ENCODE measurements at places on chromosomes 5 and 9.

- DNase-seq = no peak
These were observed 209.1 kb downstream of the MAPKAP1 start for GRCh38 chr9:125497906-125498305.

DNA sequence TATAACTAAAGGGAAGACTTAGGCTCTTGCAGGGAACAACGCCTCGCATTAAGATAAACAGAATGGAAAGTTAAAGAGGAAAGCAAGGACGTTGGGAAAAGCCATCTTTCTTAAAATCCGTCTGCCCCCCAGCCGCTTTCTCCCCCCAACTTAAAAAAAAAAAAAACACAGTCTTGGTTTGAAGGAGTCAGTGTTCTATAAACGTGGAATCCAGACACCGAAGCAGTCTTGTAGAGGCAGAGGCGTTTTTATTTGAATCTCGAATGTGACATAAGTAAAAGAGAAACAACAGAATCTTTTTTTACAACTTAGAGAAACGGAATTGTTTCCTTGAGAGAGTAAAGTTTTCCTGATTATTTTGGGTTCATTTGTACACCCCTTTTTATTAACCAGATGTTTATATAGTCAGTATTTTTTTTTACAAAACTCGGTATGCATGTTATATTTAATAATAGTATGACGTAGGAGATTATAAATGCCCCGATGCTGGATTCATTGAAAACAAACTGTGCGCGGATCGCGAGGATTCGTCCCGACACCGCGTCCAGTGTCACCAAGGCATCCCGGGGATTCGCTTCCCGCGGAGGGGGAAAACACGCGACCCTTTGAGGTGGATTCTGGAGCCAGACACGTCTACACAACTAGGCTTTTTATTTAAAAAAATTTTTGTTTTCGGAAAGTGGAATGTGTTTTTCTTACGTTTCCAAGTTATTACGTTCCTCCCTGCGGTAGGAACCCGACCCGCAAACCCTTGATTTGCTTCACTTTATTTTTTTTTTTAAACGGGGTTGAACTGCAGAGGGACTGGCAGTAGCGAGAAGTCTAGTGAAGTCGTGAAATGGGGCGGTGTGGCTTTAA, 6.7 kb downstream of the PTCH1 start:
- DNase-seq = no peak

DNA sequence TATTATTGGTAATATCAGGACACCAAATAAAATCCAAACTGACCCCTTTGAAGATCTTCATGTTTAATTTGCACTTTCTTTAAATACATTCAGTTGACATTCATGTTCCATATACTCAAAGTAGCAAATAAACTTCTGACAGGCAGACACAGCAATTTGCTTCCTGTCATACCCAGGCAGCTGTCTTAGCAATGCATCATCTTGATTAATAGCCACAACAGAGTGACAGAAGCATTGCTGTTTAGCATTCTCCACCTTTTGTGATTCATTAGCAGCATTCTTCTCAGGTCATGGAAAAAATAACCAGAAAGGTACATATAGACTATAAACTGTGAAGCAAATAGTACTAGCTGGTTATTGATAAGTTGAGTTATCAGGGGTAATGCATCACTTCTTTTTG, 366.8 kb downstream of the CYLC2 start:
- no peak for DNase-seq

DNA sequence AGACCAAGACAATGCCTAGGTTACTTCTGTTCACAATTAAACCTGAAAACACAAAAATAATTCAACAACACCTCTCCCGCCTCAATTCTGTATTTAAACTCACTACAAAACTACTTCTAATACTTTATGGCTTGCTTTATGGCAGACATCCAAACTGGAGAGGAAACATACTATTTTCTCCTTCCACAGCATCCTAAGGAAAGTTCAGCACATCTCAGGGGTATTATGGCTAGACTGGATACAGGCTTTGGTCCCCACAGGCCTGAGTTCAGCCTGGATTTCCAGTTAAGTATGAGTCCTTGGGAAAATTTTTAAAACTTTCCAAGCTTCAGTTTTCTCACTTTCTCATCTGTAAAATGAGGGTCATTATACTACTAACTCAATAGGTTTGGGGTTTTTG, 480.2 kb downstream of the CAAP1 start:
- DNase-seq = no peak

GRCh38 chr5:167937635-167937998, 353.8 kb upstream of the WWC1 start:
- DNase-seq = no peak
